ENCODE measurements at places on chromosomes 6 and 20.

- DNase-seq: no peak
Observed at GRCh38 chr6:24658573-24659560, 7.8 kb downstream of the TDP2 start.

GRCh38 chr6:145836772-145837171 is 22.2 kb upstream of the FBXO30 start:
- no peak for DNase-seq

DNA sequence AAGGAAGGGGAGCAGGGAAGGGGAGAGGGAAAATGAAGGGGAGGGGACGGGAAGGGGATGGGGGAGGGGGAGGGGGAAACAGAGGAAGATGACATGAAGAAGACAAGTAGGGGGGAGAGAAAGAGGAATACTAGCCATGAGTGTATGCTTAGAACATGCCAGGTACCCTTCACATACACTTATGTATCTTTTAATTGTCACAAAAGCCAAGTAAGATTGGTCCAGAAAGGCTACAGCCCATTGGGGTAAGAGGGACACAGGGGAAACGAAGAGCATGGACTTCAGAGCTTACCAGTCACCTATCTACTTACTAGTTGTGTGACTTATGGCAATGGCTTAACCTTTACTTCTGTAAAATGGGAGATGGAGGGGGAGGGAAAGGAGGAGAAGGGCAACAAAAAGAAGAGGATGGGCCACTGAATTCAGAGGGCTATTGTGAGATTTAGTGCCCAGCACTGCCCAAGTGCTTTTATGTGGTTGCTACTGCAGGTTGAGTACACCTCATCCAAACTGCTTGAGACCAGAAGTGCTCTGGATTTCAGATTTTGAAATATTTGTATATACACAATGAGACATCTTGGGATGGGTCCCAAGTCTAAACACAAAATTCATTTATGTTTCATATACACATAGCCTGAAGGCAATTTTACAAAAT is 90.3 kb downstream of the ARHGAP18 start:
- DNase-seq: no peak

DNA sequence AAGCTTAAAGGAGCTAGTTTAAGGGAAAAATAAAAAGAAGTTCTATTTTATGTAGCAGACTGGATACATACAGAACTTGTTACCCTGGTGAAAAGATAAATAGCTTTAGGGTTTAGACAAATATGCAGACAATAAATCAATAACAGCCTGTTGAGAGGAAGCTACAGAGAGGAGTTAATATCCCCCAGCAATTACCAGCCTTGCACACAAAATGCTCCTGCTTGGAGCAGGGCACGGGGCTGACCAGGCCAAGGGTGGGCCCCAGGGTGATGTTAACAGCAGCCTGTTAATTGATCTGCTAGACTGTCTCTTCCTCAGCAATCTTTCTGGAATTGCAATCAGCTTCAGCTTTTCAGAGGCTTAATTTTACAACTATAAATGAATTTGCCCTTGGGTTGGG is 125.1 kb upstream of the SOX4 start:
- no peak for DNase-seq

GRCh38 chr20:2800521-2801285 is at the start of gene CPXM1:
Gene CPXM1, minus strand, starts transcription at chr20:2800627. Its CDS starts 55 bp downstream, at chr20:2800572.
- DNase-seq: peak; percentile 98

GRCh38 chr20:3646067-3646440 is 17.1 kb downstream of the GFRA4 start:
- no peak for DNase-seq

DNA sequence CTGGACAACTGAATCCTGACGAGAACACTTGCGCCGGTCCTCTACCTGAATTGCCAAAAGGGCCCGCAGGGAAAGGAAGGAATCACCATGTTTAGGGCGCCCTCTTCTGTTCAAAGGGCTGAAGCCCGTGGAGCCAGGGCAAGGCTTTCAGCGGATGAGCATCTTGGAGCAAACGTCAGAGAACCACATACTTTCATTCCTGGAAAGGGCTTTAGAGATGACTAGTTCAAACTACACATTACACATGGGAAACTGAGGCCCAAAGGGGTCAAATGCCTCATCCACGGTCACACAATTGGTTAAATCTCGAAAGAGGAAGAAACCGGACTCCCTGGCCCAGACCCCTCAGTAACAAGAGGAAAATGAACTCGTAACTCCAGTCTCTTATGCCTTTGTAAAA is 11.5 kb upstream of the ZNF133 start:
- no peak for DNase-seq

GRCh38 chr6:73227606-73228255 is 2.4 kb upstream of the KHDC1L start:
- no peak for DNase-seq

DNA sequence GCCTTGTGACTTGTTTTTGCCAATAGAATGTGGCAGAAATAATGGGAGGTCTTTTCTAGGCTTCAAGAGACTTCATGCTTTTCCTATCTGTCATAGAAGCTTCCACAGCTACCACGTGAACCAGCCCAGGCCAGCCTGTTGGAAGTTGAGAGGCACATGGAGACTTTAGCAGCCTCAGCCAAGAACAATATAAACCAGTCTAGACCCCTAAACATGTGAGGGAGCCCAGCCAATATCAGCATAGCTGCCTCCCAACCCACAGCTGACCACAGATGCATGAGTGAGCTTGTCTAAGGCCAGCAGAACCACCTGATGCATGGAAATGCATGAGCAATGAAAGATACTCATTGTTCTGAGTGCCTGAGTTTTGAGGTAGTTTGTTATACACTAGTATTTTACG is 540.7 kb upstream of the BTBD3 start:
- no peak for DNase-seq

DNA sequence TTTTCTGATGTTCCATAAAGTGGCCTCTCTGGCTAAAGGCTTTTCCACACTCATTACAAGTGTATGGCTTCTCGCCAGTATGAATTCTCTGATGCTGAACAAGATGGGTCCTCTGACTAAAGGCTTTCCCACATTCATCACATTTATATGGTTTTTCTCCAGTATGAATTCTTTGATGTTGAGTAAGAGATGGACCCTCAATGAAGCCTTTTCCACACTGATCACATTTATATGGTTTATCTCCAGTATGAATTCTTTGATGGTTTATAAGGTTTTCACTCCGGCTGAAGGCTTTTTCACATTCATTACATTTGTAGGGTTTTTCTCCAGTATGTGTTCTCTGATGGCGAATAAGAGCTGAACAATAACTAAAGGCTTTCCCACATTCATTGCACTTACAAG is 20.4 kb downstream of the ZNF184 start:
- no peak for DNase-seq

DNA sequence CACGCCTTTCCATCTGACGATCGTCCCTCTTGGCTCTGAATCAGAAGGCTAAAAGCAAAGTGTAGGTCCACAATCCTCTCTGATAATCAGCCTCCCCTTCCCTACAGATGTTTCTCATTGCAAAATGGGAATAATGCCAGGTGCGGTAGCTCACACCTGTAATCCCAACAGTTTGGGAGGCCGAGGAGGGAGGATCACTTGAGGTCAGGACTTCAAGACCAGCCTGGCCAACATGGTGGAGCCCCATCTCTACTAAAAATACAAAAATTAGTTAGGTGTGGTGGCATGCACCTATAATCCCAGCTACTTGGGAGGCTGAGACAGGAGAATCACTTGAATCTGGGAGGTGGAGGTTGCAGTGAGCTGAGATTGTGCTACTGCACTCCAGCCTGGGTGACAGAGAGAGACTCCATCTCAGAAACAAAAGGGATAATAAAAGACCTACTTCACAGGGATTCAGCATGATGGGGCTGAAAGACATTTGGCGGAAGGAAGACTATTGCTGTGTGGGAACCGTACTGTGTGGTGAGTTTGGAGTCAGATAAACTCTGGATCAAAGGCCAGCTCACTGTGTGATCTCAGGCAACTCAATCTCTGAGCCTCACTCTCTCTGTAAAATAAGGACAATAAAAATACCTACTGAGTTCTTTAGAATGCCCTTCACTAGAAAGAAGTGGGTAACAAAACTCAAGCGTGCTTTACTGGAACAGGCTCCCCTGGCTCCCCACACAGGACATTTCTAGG is 15.9 kb upstream of the SLC9A8 start:
- DNase-seq: no peak

- no peak for DNase-seq
Observed at GRCh38 chr20:52818491-52818890, 153.7 kb upstream of the TSHZ2 start.

DNA sequence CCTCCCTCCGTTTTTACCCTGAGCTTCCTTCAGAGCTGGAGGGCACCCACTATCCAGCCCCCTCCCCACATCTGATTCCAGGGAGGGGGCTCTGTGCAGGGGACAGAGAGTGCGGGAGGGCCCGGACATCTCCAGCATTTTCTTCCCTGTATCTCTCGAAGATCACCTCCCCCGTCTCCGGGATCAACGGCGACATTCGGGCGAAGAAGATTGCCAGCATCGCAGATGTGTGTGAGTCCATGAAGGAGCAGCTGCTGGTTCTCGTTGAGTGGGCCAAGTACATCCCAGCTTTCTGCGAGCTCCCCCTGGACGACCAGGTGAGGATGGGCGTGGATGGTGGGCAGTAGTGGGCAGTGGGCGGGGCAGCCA is 58.8 kb downstream of the HNF4A start:
- no peak for DNase-seq

- DNase-seq: no peak
Observed at GRCh38 chr20:62449951-62450691, 22.8 kb upstream of the RBBP8NL start.

GRCh38 chr20:49750611-49751396 is 37.1 kb upstream of the B4GALT5 start:
- no peak for DNase-seq

- no peak for DNase-seq
Observed at GRCh38 chr20:19971116-19971515, 46.0 kb upstream of the NAA20 start.

DNA sequence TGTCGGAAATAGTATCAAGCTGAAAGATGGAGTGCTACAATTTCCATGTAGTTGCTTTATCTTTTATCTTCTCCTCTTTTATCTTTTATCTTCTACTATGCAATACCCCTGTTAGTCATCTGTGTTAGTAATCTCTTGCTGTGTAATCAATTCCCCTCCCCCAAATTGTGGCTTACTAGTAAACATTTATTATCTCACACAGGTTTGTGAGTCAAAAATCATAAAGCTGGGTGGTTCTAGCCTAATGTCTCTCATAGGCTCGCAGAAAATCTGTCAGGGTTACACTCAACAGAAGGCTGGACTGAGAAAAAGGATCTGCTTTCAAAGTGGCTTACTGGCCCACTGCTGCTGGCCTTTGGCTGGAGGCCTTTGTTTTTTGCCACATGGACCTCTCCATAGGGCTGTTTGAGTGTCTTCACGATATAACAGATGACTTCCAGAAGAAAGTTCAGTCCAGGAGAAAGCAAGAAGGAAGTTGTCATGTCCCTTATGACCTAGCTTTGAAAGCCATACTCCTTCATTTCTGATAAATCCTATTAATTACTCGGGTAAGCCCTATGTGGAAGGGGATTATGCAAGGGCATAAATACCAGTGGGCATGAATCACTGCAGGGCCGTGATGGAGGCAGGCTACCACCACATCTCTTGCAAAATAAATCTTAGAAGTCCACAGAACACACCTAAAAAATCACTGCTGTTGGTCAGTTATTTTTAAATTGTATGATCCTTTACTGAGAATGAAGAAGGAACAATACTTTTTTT is 24.5 kb upstream of the PTCHD4 start:
- no peak for DNase-seq

DNA sequence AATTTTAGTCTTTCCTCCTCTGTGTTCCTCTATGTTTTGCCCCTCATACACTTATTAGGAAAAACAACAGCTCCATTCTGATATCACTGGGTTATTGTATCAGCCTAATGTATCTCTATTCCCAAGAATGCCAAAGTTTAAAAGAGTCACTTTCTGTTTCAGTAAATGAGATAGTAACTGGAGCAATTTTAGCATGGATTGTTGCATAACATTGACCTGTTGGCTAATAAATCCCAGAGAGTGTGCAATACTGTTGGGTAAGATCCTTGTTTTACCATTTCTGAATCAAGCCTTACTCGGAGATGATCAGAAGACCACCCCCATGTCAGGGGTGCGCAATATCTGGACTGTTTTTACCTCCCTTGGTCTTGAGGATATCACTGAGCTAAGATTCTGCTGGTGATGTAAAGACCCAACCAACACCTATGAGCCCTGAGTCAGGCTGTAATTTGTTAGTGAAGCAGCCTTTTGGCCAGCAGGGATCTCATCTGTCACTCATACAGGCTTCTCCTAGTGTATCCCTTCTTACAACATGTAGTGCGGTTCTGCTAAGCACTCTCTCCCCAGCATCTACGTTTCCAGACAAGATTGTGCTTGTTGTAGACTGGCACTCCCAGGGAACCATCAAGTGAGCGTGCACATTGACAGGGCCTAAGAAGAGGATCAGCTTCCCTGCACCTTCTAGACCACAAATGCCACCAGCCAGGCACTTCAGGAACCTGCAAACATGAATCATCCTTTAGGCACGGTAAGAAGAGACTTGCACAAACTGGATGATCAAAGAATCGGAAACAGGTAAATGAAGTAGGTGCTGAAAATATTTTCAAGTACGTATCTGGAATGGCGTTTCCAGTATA is 11.5 kb upstream of the IPCEF1 start:
- no peak for DNase-seq

DNA sequence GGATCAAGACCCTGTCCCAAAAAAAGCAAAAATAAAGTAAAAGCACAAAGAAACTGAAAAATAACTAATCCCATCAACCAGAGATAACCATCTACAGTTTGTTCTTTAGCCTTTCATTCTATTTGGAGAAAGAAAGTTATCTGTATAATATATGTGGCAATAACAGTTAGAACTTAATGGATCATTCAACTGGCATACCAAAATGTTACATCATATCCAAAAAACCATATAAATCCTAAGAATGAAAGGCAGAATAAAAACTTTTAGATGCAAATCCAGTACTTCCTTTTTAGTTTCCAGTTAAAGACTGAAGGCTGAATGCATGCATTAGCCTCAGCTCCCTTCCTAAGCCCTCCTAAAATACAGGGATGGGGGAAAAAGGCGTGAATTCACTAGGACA is 25.2 kb downstream of the ILRUN start:
- no peak for DNase-seq

- no peak for DNase-seq
Observed at GRCh38 chr6:117494283-117494682, 11.8 kb downstream of the DCBLD1 start.

- DNase-seq: no peak
Observed at GRCh38 chr6:75213112-75213511, 7.3 kb upstream of the COL12A1 start.

DNA sequence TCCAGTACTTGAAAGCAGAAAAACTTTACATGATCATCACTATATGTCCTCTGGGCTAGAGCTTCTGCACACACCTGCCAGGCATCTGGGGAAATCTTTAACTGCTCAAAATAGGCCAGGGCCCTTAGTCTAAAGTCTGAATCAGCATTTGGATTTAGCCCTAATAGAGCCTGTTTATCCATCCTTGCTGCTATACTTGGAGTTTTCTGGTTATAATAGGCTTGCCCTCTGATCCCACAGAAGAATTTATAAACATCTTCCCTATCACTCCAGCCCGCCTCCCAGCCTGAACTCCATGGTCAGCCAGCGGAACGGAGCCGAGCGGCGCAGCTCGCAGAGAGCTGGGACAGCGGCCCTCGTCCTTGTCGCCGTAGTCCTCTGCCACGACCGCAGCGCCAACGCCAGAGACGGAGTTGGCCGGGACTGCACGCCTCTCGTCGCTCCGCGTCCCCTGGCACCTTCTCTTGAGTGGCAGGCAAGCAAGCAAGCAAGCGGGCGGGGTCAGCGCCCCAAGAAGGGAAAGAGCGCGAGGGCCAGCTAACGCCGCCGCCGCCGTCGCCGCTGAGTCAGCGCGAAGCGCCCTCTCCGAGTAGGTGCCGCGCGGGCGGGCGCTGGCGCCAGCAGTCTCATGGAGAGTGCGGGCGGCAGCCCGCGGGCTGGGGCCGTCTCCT is 25.4 kb upstream of the ASIP start:
- no peak for DNase-seq

- no peak for DNase-seq
Observed at GRCh38 chr6:157767775-157768156, 55.3 kb upstream of the SNX9 start.

Data from CMK (cell line).